ENCODE measurements at places on chromosomes 5 and 9.

- DNase-seq = no peak
These were observed 17.0 kb upstream of the SH3TC2 start for GRCh38 chr5:149079883-149080282.

DNA sequence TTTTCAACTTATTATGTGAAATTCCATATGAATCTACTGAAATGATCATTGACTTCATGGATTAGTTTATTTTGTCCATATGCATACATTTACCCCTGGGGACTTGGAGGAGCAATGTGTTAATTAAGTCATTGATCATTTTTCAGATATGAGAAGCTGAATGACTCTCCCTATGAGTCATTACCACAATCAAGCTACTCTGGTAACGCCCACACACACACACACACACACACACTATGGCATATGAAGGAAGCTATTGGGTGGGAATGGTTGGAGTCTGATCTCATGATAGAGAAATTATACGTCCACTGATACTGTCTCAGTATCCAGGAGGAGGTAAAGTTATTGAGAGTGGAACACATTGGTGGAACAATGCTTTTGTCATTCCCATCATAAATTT is 528.9 kb downstream of the AGTPBP1 start:
- no peak for DNase-seq

GRCh38 chr5:137360607-137361006 is 138.5 kb downstream of the SPOCK1 start:
- no peak for DNase-seq

DNA sequence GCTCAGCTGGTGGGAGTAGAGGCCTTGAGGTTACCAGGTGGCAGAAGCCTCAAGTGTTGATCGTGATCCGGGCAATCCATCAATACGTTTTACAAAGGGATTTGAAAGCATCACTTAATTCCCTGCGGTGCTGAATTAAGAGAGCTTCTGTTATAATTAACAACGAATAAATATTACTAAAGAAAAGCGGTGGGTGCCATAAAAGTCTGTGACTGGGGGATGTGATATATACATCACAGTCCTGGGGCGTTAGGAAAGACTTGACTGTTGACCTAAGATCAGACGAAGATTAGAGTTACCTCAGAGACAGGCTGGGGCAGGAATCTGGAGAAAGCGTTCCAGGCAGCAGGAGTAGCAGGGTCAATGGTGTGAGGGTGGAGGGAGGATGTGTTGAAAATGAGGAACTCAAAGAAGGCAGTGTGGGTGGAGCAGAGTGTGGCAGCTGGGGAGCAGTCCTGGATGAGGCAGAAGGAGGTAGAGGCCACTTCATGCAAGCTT is 6.7 kb upstream of the C5orf63 start:
- no peak for DNase-seq

DNA sequence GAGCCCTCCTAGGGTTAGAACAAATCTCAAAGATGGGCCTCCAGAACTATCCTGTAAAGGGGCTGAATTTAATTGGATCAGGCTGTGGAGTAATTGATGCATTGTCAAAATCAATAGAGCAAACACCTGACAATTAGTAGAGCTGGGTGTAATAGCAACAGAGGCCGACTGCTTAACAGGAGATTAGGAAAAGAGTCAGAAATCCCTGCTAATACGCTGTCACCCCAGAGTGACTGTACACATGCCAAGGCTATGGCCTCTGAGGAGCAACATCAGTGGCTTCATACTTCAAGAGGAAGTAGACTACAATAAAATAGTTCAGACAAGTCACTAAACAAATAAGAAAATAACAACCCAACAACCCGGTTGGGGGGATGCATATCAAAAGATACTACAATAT is 18.7 kb upstream of the GRPEL2 start:
- DNase-seq = no peak

- DNase-seq = no peak
These were observed 67.0 kb upstream of the EIF4EBP3 start for GRCh38 chr5:140480310-140481014.

GRCh38 chr9:135732569-135733257 is 30.7 kb downstream of the KCNT1 start:
- no peak for DNase-seq

GRCh38 chr5:136108766-136109165 is 23.9 kb upstream of the SMAD5 start:
- no peak for DNase-seq

DNA sequence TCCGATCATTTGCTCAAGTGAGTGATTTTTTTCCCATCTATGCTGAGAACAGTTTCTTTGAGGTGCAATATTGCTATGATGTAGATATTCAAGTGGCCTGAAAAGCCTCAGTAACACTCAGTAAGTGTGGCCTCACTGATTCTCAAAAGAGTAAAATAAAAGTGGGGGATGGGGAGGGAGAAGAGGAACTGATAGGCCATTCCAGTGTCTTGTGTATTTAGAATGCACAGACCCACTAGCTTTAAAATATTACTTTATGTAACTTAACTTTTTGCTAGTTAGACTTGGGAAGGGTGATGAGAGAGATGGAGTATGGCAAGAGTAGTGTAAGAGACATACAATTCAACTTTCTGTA is 79.5 kb upstream of the ZNF608 start:
- DNase-seq = no peak

- no peak for DNase-seq
These were observed 209.6 kb downstream of the SEMA6A start for GRCh38 chr5:116365006-116365496.

DNA sequence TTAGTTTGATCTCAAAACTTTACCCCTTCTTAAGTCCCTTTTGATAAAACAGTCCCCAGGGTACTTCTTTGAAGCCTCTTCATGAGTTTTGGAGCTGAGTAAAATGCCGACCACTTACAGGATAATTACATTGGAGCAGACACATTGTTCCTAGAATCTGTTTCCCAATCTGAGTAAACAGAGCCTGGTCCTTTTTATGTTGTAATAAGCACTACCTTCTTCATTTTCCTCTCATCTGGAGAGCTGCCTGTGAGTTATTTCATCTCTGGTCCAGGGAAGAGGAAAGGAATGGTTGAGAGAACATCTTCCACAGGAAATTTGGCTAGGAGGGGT is 26.3 kb upstream of the GALNT10 start:
- no peak for DNase-seq

DNA sequence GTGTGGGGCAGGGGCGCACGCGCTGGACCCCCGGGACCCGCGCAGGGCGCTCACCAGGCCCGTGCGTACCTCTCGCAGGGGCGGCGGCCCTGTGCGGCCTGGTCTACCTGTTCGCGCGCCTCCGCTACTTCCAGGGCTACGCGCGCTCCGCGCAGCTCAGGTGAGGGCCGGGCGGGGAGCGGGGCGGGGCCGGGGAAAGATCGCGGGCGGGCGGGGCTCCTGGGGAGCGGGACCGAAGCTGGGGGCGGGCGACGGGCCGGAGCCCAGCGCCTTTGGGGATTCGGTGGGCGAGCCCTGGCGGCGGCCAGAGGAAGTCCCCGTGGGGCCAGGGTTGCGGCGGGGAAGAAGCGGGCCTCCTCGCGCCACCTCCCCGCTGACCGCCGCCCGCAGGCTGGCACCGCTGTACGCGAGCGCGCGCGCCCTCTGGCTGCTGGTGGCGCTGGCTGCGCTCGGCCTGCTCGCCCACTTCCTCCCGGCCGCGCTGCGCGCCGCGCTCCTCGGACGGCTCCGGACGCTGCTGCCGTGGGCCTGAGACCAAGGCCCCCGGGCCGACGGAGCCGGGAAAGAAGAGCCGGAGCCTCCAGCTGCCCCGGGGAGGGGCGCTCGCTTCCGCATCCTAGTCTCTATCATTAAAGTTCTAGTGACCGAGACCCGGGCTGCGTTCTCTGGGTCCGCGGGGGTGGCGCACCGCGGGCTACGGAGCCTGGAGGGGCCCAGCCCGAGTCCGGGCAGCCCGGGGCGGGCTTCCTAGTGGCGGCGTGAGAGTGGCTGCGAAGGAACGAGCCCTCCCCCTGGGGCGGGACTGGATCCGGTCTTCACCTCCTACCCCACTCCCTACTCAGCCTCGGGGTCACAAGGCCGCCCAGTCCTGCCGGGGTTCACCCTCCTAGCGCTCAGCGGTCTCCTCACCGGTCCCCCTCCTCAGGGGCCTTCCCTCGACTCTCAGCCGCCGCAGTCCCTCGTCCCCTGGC is 2.4 kb downstream of the LTC4S start:
- peak; percentile 50 for DNase-seq

GRCh38 chr5:112419164-112419985 is at the start of gene EPB41L4A:
TSS of gene EPB41L4A (minus strand) at chr5:112419277. CDS start at chr5:112419039, 238 bp downstream.
- no peak for DNase-seq

DNA sequence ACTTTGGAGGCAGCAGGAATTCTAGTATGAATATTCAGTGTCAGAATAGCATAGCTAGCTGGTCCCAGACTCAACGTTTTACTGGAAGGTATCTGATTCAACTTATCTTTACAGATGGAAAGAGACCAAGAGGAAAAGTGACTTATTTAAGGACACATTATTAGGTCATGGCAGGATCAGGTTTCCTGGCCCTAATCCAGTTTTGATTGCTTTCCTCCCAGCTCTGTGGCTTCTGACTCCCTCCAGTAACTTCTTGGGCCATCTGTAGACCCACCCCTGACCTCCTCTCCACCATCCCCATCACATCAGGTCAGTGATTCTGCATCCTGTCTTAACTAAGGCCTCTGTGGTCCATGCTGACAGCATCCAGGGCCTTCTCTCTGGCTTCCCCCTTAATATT is 38.4 kb downstream of the SH3TC2 start:
- no peak for DNase-seq

DNA sequence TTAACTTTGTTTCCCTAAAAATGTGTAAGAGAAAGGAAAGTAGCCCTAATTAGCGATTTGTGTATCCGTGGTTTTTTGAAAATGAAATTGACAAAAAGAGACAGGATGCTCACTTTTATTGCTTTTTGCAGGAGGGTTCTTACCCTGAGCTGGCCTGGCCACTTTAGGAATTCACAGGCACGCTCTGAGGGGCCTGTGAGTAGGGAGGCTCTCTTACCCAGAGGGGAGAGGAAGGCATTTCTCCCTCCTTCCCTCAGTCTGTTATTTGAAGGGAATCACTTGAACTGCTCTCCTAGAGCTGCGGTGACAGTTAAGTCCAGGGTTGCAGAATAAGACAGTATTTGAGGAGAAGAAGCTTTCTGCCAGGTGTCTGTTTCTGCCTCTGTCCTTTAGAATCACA is 16.7 kb downstream of the PIK3R1 start:
- DNase-seq = no peak
